ENCODE measurements at places on chromosomes 16 and 17. TPM values are rescaled to one million over a fixed set of nuclear protein-coding genes. Genes with fewer than 3 reads are reported as not detected.

CMTM1 gene
- polyA plus RNA-seq, result 3.1 TPM

RASD1 gene
- polyA plus RNA-seq, result 0.43 TPM

TP53TG3C gene
- 0.76 TPM for polyA plus RNA-seq

LPO gene
- polyA plus RNA-seq, result 0.02 TPM

TNS4 gene
- not detected for polyA plus RNA-seq

TAOK2 gene
- polyA plus RNA-seq, result 23.1 TPM

RBFOX1 gene
- not detected for polyA plus RNA-seq

TBC1D3I gene
- polyA plus RNA-seq, result 0.05 TPM

NHERF2 gene
- 45.2 TPM for polyA plus RNA-seq

TNFRSF13B gene
- polyA plus RNA-seq, result not detected

ANKS4B gene
- not detected for polyA plus RNA-seq

TMEM238L gene
- polyA plus RNA-seq, result not detected

CACNA1G gene
- 0.21 TPM for polyA plus RNA-seq

OMG gene
- polyA plus RNA-seq, result 0.61 TPM

CCL1 gene
- polyA plus RNA-seq, result not detected

CCL14 gene
- not detected for polyA plus RNA-seq

TMC7 gene
- 0.93 TPM for polyA plus RNA-seq

SPECC1 gene
- polyA plus RNA-seq, result 8.8 TPM

FBXL20 gene
- polyA plus RNA-seq, result 2.7 TPM

TMEM106A gene
- polyA plus RNA-seq, result 0.12 TPM

CA5A gene
- not detected for polyA plus RNA-seq

DRC3 gene
- polyA plus RNA-seq, result 3.6 TPM

EPOP gene
- polyA plus RNA-seq, result 2.7 TPM

Measured in SK-N-SH (cell line).